CD4-positive, alpha-beta T cell treated with Interleukin-15 for 4 hours (primary cell): ENCODE measurements at places on chromosomes 3 and 15.
A peak's percentile ranks its signal among the peaks of the same experiment; 100 is the strongest.

- DNase-seq, result no peak
Observed at GRCh38 chr15:78727561-78727960, 83.7 kb downstream of the ADAMTS7 start.

GRCh38 chr3:81726735-81727134, 34.7 kb downstream of the GBE1 start:
- no peak for DNase-seq

DNA sequence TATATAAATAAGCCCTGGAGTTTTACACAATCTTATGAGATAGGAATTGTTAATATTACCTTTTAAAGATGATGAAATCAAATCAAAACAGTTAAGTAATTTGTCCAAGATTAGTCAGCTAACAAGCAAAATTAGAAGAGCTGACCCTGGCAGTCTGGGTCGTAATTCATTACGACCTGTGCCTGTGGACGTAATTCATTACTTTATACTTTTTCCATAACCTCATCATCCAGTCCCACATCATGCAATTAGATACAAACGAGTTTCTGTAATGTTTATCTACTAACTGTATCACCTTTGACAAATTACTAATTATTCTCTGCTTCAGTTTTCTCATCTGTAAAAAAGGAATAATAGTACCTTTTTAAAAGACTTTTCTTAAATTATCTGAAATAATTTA, 665.9 kb downstream of the ZBBX start:
- DNase-seq, result no peak

DNA sequence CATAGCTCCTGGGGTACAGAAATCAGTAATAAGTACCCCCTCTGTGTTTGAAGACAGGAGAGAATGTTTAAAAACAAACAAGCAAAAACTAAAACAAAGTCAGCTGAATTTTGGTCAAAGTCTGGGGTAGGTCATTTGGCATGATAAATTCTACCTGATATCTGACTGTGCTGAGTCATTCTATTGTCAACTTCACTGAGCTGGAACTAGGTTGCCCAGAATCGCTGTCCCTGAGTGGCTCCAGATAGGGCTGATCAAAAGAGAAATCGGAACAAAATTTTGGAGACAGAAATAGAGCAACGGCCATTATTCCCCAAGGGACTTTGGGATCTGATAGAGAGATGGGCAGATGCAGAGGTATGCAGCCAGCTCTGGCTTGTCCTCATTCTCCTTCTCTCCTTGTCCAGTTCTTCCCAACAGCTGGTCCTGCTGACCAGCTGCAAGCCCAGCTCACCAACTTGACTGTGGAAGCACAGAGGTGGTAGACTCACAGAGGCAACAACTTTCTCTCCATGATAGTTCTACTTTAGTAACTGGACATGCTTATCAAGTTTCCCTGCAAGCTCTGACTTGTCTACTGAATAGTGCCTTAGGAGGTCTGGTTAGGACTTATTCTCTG, 57.3 kb upstream of the MYRIP start:
- no peak for DNase-seq

DNA sequence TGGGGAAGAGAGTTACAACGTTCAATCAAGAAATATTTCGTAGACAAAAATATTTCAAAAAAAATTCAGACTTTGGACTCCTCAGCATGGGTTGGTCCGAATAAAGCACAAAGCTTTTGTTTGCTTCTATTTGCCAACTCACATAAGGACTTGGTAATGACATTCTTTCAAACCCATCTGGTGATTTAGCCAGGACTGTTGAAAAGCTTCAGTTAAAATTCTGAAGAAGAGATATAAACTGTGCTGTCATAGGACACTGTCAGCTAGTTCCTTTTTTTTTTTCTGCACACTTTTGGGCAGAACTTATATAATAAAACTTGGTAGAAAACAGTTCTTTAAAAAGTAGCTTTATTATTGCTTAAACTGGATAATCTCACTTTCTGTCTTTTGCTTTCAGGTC, 660.8 kb upstream of the SGO1 start:
- no peak for DNase-seq

DNA sequence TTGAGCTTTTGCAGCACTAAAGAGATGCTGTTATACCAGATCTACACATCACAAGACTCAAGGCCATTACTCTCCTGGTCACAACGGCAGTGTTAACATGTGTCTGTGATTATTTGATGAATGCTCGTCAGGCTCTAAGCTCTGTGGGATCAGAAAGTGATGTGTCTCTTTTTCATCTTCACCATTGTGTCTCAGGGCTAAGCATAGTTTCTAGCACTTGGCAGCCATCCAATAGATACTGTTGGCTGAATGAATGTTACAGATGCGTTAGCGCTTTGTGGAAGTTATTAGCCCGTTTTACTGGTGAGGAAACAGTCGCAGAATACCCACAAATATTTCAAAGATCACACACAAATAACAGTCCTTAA, 1.2 kb upstream of the FAM81A start:
- no peak for DNase-seq

GRCh38 chr15:34647569-34648293, 64.3 kb upstream of the GOLGA8B start:
- no peak for DNase-seq

- no peak for DNase-seq
Observed at GRCh38 chr15:101535170-101535902, 45.8 kb upstream of the PCSK6 start.

GRCh38 chr3:158770741-158771350, 31.0 kb upstream of the MFSD1 start:
- DNase-seq, result no peak

- DNase-seq, result peak; percentile 65
Observed at GRCh38 chr3:10437272-10437994, 68.0 kb downstream of the ATP2B2 start.

DNA sequence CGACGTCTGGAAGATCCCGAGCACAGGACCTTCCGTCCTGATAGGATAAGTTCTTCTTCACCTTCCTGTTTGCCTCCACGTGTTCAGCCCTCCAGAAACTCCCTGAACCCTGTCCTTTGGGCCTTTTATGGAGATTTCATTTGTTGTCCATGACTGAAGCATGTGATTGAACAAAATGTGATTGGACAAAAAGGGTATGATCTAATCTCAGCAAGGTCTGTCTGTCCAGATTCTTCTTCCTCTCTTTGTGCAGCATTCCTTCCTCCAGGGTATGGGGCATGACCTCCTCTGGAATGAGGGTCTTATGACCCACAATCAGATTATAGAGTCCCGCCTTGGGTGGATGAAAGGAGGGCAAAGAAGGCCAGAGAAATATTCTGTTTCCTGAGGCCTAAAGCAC, at the start of gene CYP19A1:
CYP19A1 (minus strand) TSS at position 101 of the 400 bp plus-strand sequence. CDS start 95,684 bp downstream, outside the sequence.
- DNase-seq, result no peak

DNA sequence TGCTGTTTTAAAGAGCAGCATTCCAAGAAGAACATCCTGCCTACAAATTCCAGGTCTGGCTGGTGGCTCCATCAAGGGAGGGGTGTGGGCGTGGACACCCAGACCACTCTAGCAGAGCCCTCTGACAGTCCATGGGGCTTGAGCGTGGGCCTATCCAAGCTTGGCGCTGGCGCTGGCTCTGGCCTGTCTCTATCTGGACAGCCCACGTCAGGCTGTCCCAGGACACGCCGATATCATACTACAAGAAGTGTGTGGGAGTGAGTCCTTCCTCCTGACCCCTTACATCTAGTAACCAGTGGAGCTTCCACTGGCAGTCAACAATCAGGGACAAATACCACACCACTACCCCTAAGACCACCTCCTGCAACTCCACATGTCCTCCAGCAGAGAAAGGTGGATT, 17.1 kb upstream of the DUSP7 start:
- DNase-seq, result no peak

GRCh38 chr3:57980416-57980815, 27.8 kb upstream of the FLNB start:
- DNase-seq, result no peak

DNA sequence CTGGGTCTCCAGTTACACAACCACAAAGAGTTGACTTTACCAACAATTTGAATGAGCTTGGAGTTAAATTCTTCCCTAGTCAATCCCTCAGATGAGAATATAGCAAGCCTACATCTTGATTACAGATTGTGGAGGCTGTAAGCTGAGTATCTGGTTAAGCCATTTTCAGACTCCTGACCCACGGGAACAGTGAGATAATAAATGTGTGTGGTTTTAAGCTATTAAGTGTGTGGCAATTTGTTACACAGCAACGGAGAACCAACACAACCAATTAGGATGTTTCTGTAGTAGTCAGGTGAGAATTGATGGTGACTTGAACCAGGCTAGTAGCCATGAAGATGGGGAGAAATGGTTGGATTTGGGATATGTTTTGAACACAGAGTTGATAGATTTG, 37.7 kb upstream of the SLC4A7 start:
- DNase-seq, result no peak

DNA sequence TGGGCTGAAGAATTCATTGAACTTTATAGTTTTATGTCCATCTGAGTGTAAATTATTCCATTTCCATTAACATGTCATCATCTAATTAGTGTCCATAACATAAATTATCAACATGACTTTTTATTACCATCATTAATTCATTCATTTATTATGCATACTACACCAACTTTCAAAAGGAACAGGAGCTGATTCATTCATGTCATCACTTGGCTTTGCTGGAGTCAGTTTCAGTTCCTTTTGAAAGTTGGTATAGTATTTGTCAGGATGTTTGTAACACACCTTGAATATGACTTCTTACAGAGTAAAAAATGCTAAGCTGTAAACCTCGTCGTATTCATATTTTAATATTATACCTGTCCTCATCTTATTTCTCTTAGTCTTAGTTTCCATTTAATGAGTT, 298.0 kb upstream of the RBMS3 start:
- no peak for DNase-seq

DNA sequence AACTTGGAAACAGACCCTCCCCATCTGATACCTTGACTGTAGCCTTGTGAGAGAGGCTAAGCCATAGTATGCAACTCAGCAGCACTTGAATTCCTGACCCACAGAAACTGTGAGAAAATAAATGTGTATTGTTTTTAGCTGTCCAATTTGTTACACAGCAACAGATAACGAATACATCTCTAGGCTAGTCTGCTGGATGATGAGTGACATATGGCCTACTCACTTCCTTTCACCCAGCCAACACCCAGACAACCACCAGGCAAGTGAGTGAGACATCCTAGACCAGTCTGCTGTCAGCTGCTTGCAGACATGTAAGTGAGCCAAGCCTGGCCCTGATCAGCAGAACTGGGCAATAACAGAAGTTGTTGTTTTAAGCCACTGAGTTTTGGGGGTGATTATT, 19.2 kb upstream of the SMAD6 start:
- DNase-seq, result no peak

DNA sequence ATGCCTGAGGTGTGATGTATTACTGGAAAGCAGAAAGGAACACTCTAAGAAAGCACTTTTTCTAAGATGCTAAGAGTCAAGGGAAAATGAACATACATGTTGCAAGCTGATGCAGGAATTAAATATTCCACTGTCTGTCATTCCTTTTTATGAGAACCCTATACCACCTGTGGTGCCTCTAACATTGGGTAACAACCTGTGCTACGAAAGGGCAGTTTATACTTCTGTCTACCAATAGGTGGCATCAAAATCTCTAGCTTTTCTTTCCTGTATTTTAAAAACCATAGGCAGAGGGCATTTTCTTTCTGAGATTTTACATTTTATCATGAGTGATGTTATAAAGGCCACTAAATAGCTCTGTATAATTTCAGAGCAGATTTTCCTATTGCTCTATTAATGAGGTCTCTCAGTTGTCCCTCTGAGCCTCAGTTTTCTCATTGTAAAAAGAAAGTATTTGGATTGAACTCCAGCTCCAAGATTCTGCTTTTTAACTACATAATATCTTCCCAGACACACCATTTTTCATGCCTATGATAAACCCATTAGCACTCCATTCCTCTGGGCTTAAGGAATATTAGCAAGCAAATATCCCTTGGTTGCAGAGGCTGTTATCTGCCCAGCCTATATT, 3.5 kb upstream of the CPNE4 start:
- no peak for DNase-seq

DNA sequence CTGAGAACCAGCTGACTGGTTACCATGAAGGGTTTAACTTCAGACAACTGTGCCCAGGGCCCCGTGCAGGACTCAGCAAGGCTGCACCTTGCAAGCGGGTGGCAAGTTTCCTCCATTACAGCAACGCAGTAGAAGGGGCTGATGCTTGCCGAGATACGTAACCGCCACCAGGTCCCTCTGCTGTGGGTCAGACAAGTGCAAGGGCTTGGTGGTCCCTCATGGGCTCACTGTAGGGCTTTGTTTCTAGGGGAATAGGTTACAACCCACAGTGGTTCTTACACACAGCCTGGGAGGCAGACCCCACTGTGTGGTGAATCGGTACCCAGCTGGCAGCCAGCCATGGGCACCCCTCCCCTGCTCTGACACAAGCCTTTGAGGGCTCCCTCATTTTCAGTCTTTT, 15.5 kb upstream of the SNRPA1 start:
- DNase-seq, result no peak

DNA sequence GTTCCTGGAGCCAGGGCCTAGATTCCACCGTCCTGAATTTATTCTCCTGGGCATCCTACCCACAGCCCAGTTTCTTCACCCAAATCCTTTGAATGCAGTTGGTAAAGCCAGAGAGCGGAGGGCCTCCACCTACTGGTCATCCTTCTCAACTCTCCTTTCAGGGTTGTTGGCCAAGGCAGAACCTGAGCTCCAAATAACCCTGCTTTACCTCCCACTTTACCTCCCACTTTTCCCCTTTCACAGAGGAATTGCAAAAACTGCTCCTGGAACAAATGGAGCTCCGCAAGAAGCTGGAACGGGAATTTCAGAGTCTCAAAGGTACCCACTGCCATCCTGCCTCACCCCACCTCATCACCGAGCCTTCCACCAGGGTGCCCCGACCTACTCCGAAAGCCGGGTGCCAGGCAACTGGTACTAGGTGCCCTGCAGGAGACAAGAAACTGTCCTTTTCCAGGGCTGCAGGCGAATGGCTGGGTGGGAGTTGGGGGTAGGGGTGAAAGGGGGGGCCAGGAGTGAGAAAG, 6.8 kb downstream of the SKOR1 start:
- no peak for DNase-seq

- no peak for DNase-seq
Observed at GRCh38 chr3:106255870-106256248, 387.0 kb upstream of the CBLB start.

GRCh38 chr15:42139596-42139995, 16.8 kb downstream of the PLA2G4F start:
- no peak for DNase-seq

DNA sequence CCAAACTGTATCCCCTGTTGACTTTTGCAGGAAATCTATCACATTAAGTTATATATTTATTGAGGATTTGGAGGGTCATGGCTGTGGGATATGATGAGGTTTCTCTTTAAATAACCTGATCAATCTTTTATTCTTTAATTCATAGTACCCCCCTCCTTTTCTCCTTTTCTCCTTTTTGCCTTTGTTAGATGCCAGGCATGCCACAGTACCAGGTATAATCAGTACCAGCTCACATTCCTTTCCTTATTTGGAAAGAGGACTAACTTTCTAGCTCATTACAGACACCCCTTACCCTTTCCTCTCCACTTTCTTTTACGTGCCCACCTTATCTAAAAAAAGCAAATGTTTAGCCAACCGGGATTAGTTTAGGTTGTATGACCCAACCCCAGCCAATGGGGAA, 326.4 kb upstream of the NAALADL2 start:
- DNase-seq, result no peak
